ENCODE measurements at places on chromosomes 2 and 18.

- DNase-seq: no peak
Observed at GRCh38 chr2:158845859-158846258, 50.7 kb downstream of the DAPL1 start.

DNA sequence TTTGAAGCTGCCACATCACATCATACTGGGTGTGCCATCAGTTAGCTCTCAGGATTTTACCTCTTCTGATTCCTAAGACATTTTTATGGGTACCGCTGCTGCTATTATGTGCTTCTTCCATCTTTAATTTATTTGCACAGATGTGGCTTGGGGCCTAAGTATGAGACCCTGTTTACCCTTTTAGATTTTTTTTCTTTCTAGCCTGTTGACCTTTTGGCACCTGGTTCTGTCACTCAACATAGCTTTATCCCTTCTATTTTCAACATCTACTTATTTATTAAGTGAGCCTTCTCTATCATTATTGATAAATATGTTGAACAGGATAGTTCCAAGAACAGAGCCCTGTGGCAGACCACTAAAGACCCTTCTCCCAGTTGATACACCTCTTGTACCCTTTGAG, 57.0 kb downstream of the TET3 start:
- DNase-seq: no peak

DNA sequence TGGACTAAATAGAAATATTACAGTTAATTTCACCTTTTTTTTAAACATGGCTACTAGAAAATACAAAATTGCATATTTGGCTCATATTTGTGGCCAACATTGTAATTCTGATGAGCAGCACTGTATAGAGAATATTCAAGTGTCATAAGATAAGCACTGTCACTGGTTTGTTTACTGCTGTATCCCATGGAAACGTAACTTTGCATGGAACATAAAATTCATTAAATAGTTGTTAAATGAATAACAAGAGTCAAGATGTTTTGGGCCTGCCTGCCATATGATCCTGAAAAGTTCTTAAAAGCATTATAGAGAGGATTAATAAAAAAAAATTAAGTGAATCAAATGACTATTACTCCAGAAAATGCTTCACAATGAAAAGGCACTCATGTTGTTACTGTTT, 763.7 kb upstream of the CRIM1 start:
- DNase-seq: no peak

DNA sequence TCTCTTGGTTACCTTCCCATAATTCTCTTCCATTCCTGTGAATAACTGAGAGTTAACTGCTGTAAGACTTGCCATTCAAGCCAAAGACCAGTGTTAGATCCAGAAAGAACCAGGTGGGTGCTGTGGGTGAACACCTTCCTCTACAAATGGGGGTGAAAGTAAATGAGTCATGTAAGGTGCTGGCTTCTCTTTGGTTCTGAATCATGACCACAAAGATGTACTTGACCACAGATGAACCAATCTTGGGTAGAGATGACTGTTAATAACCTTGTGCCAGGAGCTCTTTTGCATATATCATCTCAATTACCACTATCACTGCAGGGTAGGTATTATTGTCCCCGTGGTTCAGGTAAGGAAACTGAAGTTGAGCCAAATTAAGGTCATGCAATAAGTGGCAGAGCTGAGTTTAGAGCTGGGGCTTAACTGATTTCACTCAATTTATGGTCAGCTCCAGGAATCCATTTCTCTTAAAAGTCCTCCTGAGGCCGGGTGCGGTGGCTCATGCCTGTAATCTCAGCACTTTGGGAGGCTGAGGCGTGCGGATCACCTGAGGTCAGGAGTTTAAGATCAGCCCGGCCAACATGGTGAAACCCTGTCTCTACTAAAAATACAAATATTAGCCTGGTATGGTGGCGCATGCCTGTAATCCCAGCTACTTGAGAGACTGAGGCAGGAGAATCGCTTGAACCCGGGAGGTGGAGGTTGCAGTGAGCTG, 244.9 kb upstream of the CXCR4 start:
- no peak for DNase-seq

DNA sequence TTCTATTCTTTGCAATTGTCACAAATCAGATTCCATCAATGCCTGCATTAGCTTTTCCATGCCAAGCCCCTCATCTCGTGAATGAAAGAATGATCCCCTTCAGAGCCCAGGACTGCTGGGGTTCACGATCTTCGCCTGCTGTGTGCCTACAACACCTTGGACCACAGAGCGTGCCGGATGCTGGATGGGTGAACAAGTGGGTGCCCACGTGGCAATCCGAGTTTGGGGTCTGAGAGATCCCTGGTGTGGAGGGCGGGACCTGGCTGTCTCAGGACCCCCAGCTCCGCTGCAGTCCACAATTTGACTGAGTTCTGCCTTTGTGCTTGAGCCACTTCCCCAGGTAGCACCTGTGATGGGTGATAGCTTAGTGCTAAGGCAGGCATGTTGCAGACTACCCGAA, 317.0 kb downstream of the GALR1 start:
- DNase-seq: no peak

- no peak for DNase-seq
Observed at GRCh38 chr2:80280598-80280997, 24.0 kb downstream of the LRRTM1 start.

- no peak for DNase-seq
Observed at GRCh38 chr2:165305391-165306096, 66.3 kb downstream of the SCN2A start.

GRCh38 chr2:154603682-154604081, 94.8 kb upstream of the KCNJ3 start:
- DNase-seq: no peak

DNA sequence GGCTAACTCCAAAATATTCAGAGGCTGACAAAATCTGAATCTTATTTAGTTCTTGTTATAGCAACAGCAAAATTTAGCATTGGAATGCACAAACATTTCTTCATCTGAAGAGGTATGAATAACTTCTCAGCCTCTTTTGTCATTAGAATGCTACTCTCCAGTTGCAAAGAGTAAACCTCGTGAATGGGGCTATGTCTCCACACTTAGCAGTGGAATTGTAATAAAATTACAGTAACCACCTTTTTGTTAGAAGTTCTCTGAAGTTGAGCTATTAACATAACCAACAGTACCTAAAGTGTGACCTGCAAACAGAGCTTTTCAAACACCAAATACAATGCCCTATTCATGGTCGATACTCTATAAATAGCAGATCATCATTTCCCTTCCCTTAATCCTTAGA, 50.2 kb upstream of the GALNT3 start:
- no peak for DNase-seq

DNA sequence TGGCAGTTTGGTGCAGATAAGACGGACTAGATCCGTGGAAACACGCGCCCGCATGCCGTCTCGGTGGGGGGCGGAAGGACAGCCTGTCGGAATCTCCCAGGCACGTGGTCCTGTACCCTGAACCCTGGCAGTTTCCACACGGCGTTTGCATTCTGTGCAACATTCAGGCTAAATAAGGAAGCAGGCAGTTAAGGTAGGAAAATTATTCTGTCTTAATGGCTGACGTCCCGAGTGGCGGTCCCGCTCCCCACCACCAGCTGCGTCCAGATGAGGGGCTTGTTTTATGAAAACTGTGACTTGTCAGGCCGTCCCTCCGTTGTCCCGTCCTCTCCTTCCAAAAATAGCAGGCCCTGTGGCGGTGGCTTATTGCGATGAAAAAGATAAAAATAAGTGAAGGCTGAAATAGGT, 120.2 kb downstream of the NFATC1 start:
- no peak for DNase-seq

DNA sequence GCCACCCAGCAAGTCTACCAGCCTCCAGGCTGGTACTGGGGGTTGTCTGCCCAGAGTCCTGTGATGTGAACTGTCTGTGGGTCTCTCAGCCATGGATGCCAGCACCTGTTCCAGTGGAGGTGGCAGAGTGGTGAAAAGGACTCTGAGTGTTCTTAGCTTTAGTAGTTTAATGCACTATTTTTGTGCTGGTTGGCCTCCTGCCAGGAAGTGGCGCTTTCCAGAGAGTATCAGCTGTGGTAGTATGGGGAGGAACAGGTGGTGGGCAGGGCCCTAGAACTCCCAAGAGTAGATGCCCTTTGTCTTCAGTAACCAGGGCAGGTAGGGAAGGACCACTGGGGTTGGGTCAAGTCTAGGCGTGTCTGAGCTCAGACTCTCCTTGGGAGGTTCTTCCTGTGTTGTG, 356.7 kb downstream of the STK39 start:
- DNase-seq: no peak

DNA sequence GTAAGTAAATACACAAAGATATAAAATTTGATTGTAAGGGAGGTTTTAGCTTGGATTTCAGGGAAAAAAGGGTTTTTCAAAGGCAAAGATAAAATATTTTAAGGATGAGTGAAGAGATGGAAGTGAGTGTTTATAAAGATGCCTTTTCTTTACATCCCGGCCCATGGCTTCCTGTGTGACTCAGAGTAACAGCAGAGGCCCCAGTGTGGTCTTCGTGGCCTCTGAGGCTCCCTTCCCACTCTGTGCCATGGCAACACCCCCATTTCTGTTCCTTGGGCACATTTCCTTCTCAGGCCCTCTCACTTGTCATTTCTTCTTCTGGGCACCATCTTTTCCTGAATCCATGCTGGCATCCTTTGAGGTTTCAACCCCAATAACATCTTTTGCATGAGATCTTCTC, 92.6 kb upstream of the TMEM18 start:
- DNase-seq: no peak

- DNase-seq: no peak
Observed at GRCh38 chr2:17136231-17136630, 382.0 kb downstream of the RAD51AP2 start.

GRCh38 chr2:216739035-216739434, 43.7 kb upstream of the IGFBP5 start:
- no peak for DNase-seq

- DNase-seq: no peak
Observed at GRCh38 chr2:19710230-19710629, 191.6 kb downstream of the TTC32 start.

DNA sequence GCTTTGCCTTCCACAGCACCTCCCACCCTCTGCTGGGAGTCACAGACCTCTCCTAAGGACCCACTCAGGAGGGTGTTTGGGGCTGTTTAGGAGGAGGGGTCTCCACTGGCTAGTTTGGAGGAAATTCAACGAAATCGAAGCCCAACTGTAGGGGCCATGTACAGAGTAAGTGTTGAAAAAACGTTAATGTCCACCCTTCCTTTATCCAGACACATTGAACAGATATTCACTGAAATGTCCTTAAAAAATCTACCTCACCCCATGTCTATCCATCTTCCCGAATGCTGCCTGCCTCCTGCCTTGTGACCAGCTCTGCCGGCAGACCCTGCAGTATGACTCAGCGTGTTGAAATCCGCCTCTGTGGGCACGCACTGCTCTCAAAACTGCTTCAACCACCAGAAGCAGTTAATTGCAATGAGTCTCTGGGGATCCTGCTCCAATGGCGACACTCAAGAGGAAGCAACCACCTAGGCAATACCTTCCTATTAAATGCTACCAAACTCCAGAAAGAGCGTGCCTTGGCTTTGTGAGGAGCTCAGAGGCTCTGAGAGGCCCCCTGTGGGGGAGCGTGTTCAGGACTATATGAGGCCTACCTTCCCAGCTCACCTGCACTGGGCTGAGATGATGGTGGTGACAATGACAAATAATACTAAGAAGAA, 61.4 kb upstream of the RTN4 start:
- DNase-seq: no peak

DNA sequence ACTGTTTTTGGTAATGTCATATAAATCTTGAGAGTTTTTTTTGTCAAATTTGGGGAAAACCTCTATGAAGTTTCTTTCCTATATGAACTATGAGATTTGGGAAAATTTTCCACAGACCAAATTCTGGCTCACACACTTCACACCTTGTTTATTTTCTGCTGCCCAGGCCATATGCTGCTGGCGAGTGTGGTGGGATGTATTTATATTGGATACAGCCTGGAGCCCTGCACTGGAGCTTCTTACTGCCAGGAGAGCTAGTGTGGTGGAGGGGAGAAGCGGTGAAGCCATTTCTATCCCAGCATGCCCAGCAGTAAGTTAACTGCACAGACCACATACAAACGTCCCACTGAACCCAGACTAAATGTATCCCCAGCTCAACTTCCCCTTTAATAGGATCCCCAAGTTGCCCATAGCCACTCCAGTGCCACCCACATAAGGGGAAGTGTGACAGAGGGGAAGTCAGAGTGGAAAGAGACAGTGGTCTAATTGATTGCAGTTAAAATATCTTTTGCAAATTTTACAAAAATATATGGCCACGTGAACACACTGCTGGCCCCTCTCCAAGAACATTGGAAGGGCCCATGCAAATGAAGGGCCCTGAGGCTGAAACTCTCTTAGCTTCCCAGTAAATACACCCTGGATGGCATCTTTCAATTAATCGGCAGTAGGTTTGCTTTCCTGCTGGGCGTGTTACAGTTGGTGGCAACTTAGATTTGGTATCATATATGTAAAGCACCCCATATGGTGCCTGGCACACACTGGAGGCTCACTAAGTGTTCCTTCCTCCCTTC, 146.6 kb upstream of the ITGA6 start:
- DNase-seq: no peak

- no peak for DNase-seq
Observed at GRCh38 chr2:28319118-28320008, 73.3 kb upstream of the FOSL2 start.

GRCh38 chr2:16900405-16901025, 234.9 kb upstream of the CYRIA start:
- no peak for DNase-seq

GRCh38 chr2:214103276-214104001, 307.4 kb upstream of the VWC2L start:
- DNase-seq: no peak

- DNase-seq: no peak
Observed at GRCh38 chr18:32389191-32389590, 81.5 kb downstream of the GAREM1 start.

DNA sequence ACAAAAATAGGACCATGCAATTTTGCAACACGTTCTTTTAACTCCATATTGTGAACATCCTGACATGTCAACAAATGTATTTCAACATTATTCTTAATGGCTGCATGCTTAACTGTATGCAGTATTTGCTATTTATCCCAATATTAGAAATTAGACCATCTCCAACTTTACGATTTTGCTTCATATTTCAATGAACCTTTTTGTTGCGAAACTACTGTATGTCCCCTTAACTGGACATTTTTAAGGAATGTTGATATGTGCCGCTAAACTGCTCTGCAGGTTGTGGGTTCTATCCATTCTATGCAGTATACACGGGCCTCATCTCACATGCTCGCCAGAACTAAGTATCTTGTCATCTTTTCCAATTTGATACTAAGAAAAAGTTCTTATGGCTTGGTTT, 11.1 kb downstream of the E2F6 start:
- no peak for DNase-seq

DNA sequence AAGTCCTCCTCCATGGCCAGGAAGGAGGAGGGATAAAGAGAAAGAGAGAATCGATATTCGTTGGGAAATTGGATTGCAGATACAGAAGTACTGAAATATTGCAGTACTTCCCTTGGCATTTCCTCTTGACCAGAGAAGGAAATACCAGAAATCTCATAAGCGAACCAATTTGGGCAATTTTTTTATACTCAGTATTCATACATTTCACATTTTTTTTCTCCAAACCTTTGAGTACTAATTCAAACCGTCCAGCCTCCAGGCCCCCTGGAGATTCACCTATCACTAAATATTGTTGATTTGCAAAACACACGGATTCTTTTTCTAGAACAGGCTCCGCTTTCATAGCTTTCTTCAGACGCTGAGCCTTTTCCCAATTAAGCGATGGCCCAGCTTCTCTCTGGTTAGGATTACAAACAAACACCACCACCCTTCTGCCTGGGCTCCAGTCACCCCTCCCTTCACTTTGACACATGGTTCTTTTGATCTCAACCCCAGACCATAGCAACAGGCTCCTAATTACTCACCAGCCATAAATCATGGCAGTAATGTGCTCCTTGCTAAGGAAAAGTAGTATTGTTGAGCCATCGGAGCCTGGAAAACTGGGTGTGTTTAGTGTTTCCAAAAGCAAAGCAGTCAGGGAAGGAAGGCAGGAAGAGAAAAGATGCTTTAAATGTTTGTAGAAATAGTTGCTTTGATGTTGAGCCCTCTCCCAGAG, 138.4 kb upstream of the CCDC68 start:
- no peak for DNase-seq
